ENCODE measurements at places on chromosomes 2 and 18. TPM values are rescaled to one million over a fixed set of nuclear protein-coding genes. Genes with fewer than 3 reads are reported as not detected.

DNA sequence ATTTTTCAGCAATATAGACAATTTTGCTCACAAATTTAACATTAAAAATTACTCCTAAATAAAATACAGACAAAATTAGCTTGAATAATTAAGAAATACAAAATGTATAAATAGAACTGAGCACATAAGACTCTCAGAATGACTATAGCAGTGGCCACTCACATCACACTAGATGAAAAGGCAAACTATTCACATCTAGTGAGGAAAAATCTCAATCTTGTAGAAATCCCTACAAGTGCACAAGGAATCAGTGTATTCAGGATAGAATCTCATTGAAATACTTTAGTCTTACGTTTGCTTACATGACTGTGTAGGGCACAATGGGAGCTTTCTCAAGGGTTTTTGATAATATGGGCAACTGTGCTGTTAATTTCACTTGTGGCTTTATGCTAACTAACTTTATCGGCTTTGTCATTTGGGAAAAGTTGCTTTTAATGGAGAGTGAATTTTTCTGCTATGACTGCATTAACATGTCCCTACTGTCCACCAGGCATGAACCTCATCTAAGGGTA, 678.9 kb upstream of the LRRTM4 start:
- DNase-seq: no peak
- H3K4me1 ChIP-seq: peaks cover 4% of the 10 kb centered on the region
- H3K36me3 ChIP-seq: no peaks in the 10 kb centered on the region
- H3K4me3 ChIP-seq: no peak overlapping the region
- no peaks in the 10 kb centered on the region for H3K27me3 ChIP-seq
- no peak overlapping the region for H3K27ac ChIP-seq

GRCh38 chr18:62460851-62461300, 61.9 kb upstream of the ZCCHC2 start:
- no peak for DNase-seq
- H3K27me3 ChIP-seq: no peaks in the 10 kb centered on the region
- no peaks in the 10 kb centered on the region for H3K36me3 ChIP-seq
- H3K27ac ChIP-seq: no peak overlapping the region

Gene DPYSL5
- total RNA-seq: 201 TPM

GRCh38 chr2:137910641-137911040, 53.6 kb upstream of the HNMT start:
- no peak overlapping the region for H3K4me3 ChIP-seq
- H3K27me3 ChIP-seq: no peaks in the 10 kb centered on the region
- H3K36me3 ChIP-seq: no peaks in the 10 kb centered on the region
- no peak overlapping the region for H3K27ac ChIP-seq
- no peak for DNase-seq

DNA sequence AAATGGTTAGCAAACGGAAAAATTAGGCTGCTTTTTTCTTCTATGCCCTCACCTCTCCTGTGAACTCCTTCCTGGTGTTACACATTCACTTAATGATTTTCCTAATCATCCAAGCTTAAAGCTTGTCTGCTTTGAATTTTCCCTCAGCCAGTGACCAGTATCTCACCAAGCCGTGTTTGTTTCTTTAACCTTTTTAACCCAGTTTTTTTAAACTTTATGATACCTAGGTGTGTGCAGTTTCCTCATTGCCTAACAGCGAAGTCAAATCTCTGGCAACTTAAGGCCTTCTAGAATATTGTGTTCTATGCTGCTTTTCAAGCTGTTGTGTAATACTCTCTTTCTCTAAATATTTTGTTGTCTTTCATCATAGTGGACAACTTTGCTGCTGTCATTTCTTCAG, 113.0 kb downstream of the PIK3C3 start:
- H3K36me3 ChIP-seq: peaks cover 19% of the 10 kb centered on the region
- H3K27me3 ChIP-seq: no peaks in the 10 kb centered on the region
- H3K4me3 ChIP-seq: no peak overlapping the region
- no peak for DNase-seq

DNA sequence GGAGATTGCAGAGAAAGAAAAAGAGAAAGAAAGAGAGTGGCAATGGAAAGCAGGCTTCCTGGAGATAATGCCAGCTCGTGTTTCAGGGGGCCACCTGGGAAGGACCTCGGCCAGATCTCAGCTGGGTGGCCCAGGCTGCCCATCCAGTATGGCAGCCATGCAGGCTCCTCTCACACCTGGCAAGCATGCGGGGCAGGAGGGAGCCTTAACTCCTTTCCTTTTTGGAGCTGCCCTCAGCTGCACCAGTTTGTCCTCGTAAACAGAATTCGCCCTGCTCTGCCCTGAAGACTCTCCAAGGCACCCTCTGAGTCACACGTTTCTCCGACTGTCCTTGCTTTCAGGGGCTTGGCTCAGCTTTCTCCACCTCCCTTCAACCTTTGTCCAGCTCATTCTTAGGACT, 59.5 kb upstream of the IGFBP5 start:
- H3K27me3 ChIP-seq: no peaks in the 10 kb centered on the region
- peaks cover 34% of the 10 kb centered on the region for H3K4me1 ChIP-seq
- no peak for DNase-seq
- H3K36me3 ChIP-seq: no peaks in the 10 kb centered on the region
- H3K4me3 ChIP-seq: no peak overlapping the region

- H3K27ac ChIP-seq: no peak overlapping the region
- no peak overlapping the region for H3K4me3 ChIP-seq
- DNase-seq: no peak
- H3K4me1 ChIP-seq: no peaks in the 10 kb centered on the region
These were observed 64.2 kb upstream of the LMAN1 start for GRCh38 chr18:59423259-59423658.

- H3K4me3 ChIP-seq: no peak overlapping the region
- H3K27ac ChIP-seq: peak overlapping the region; percentile 43
- H3K4me1 ChIP-seq: no peaks in the 10 kb centered on the region
- no peaks in the 10 kb centered on the region for H3K27me3 ChIP-seq
These were observed 56.3 kb downstream of the SRBD1 start for GRCh38 chr2:45554742-45555140.

DNA sequence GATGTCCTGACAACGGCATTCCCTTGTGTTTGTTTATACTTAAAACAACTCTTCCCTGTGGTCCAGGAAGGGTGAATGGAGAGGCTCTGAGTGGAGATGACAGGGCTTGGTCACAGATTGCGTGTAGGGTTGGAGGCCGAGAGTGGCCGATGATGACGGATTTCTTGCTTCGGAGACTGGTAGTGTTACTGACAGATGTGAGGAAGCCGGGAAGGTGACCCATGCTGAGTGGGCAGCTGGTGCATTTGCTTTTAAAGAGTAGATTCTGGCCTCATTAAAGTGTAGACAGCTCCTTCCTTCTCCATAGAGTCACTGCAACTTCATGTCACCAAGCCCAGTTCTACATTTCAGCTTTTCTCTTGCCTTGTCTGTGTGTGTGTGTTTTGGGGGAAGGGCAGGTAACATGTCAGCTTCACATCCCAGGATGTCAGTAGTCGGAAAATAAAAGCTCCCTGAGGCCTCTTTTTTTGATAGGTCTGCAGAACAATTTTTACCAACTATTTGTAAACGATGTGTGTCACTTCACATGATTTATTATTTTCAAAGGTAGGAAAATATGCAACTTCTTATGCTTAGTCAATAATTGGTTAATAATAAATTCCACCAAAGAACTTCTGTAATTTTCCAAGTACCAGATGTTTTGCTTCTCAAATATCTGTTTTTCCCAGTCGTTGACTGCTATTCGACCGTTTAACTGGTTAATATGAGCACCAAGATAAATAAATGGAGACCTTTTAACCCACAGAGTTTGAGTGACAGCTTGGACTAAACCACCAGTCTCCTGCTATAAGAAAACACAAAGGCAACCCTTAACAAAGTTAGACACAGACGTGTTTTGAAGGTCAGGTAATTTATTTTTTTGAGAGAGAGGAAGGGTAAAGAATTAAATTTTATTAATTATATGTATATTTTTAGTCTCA, 436.9 kb downstream of the SLC4A3 start:
- H3K4me1 ChIP-seq: peaks cover 12% of the 10 kb centered on the region
- H3K36me3 ChIP-seq: no peaks in the 10 kb centered on the region
- no peak for DNase-seq
- H3K4me3 ChIP-seq: no peak overlapping the region
- no peak overlapping the region for H3K27ac ChIP-seq
- no peaks in the 10 kb centered on the region for H3K27me3 ChIP-seq

All from neural crest cell (in vitro differentiated cells).